ENCODE measurements at places on chromosomes 7 and 10.
A peak's percentile ranks its signal among the peaks of the same experiment; 100 is the strongest.

GRCh38 chr7:3232228-3232627 lies 68.8 kb upstream of the SDK1 start:
- DNase-seq: no peak

DNA sequence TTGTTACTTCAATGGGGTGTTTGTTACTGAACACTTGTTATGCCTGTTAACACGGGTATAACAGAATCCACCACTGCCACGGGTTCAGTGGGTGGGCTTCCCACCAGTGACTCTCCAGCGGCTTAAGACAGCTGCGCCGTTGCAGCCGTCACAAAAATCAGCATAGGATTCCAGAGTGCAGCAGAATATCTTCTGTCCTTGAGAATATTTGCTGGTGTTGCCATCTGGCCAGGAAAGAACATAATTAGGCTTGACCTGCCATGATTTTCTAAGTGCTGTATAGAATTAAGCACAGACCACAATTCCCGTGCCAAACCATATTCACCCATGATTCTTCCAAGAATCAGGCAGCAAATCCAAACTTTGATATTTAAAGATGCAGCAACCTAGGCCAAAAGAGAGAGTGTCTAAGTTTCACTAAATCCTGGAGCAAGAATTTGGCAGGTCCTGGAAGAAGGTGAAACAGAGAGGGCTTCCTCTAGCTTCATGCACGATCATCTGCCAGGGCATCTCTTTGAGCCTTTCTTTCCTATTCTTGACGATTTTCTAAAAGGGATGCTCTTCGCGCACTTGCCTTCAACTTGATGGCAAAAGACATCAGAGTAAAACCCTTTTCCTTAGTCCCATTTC lies 95.0 kb downstream of the FRMD4A start:
- DNase-seq: no peak

GRCh38 chr7:3206101-3206500 lies 95.0 kb upstream of the SDK1 start:
- no peak for DNase-seq

DNA sequence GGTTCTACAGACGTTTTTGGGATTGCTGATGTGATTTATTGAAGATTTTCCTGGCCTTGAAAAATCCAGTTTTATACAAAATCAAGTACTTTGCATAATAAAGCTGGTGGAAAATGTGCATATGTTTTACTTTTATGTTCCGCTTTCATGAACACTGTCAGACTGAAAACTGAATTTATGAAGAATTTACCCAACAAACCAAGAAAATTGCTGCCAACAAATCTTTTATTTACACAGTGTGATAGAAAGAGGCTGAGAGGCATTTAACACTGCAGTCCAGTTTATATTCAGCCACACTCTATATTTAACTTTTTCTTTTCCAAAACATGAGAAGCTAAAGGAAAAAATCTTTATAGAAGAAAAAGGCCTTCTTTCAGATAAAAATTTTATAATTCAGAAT lies 35.4 kb upstream of the RSU1 start:
- DNase-seq: no peak

- DNase-seq: no peak
Measured at GRCh38 chr7:48052748-48053147, 17.4 kb downstream of the C7orf57 start.

- peak; percentile 42 for DNase-seq
Measured at GRCh38 chr7:97064972-97065587, 40.4 kb upstream of the DLX5 start.

- DNase-seq: no peak
Measured at GRCh38 chr7:129370812-129371211, 63.4 kb upstream of the STRIP2 start.

DNA sequence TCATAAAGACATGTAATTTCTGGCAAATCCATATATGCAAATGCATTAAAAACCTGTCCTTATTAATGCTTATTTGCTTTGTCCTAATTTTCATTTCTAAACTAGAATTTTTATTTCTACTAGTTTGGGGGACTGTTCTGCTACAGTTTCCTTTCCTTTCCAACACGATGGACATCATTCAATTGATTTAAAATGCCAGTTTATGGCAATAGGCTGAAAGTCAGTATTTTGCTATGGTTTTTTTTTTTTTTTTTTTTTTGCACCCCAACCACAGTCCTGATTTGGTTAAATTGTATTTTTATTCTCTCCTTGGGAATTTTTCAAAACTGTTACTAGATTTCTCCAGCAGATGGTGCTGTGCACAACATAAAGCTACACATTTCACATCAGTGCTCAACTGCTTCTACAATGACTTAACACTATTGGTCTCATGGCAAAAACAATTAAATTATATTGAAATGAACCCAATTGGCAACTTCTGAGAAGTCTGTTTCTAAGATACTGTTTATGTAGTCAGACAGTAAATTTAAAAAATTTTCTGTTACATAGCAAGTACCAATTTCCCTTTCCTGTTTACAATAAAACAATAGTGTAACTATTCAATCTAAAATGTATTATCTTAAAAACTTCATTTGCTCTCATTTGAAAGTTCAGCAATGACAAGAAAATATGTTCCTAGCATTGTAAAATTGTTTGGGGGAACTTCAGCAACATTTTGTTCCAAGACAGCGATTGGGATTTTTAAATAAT lies 193.8 kb upstream of the CCDC6 start:
- DNase-seq: peak; percentile 19

- DNase-seq: peak; percentile 18
Measured at GRCh38 chr7:45000093-45001032, at the start of gene CCM2. TSS of gene CCM2 (plus strand) at chr7:45000201. CDS start at chr7:45000334, 133 bp downstream.

GRCh38 chr7:35646289-35647023 lies 48.5 kb downstream of the HERPUD2 start:
- no peak for DNase-seq

DNA sequence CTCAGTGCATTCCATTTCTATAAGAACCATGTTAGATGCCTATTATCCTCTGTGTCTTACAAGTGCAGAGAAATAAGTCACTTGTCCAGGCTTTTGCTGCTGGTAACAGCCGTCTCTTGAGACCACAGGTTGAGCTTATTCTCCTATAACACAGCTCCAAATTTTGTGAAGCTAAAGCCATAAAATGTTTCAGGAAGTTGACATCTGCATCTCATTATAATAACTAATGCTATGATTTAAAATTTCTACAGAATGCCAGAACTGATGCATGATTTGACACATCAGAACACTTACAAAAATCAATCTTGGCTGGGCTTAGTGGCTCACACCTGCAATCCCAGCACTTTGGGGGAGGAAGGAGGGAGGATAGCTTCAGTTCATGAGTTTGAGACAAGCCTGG lies 986.9 kb downstream of the TYW1 start:
- DNase-seq: no peak

DNA sequence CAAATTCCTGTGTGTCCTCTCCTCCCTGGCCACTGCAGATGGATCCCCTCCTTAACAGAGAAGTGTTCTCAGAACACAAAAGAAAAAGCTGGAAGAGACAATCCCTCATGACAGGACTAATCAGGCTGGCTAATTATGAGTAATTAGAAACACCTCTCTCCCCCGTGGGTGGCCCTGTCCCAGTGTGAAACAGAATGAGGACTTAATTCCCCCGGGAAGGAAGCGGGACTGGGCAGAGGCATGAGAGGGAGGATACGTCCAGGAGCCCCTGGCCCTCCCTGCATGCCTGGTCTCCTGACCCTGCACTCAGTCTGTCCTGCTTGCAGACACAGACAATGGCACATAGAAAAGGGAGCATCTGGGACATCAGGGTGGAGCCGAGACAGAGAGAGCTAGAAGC lies 7.6 kb upstream of the ADCYAP1R1 start:
- no peak for DNase-seq

GRCh38 chr10:73379064-73379748 lies 20.5 kb upstream of the CFAP70 start:
- DNase-seq: no peak

- DNase-seq: no peak
Measured at GRCh38 chr10:27564880-27565279, 60.8 kb downstream of the RAB18 start.

DNA sequence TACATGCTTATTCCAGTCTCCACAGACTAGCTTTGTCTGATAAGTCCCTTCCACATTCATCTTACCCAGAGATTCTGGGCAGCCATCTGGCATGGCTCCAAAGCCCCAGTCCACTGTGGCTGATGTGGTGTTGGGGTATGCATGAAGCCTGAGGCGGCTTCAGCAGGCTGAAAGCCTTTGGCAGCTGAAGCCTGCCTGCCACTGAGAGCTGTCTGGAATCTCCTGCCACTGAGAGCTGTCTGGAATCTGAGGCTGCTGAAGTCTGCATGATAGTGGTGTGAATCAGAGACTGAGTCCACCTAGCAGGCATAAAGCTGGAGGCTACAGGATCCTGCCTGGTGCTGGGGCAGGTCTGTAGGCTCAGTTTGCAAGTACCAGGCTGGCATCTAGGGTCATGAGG lies 87.1 kb downstream of the DYNC1I1 start:
- DNase-seq: no peak

DNA sequence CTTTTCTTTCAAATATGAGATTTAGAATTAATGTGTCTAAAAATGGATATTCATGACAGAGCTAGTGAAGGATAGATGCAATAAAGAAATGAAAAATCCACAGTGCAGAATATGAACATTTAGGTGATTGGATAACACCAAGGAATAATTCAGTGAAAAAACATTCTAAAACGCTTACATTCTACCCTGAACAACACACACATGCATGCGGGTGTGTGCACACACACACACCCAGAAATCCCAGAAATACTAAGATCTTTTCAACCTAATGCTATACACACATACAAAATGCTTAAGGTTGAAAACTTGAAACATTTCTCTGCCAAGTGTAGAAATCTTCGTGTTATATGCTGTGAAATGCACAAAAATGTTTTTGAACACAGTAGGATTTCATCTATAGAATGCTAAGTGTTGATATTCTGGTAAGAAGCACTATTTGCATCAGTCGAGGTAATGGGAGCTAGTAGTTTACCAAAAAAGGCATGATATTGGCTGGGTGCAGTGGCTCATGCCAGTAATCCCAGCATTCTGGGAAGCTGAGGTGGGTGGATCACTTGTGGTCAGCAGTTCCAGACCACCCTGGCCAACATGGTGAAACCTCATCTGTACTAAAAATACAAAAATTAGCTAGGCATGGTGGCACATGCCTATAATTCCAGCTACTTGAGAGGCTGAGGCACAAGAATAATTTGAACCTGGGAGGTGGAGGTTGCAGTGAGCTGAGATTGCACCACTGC lies 600.6 kb downstream of the PHTF2 start:
- no peak for DNase-seq

DNA sequence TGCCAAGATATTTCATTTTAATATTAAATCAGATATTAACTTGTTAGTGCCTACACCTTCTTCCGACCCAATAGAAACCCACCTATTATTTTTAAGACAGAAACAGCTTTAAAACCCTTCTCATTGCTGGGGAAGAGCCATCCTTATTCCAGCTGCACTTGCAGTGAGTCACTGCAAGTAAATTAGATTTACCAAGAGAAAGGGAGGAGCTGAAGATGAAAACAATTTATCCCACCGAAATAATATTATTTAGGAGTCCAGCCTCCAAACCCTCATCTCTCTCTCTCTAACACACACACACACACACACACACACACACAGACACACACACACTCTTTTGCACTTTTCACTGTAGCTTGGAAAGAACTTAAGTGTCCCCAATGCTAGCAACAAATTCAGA lies 26.9 kb downstream of the TWIST1 start:
- no peak for DNase-seq

DNA sequence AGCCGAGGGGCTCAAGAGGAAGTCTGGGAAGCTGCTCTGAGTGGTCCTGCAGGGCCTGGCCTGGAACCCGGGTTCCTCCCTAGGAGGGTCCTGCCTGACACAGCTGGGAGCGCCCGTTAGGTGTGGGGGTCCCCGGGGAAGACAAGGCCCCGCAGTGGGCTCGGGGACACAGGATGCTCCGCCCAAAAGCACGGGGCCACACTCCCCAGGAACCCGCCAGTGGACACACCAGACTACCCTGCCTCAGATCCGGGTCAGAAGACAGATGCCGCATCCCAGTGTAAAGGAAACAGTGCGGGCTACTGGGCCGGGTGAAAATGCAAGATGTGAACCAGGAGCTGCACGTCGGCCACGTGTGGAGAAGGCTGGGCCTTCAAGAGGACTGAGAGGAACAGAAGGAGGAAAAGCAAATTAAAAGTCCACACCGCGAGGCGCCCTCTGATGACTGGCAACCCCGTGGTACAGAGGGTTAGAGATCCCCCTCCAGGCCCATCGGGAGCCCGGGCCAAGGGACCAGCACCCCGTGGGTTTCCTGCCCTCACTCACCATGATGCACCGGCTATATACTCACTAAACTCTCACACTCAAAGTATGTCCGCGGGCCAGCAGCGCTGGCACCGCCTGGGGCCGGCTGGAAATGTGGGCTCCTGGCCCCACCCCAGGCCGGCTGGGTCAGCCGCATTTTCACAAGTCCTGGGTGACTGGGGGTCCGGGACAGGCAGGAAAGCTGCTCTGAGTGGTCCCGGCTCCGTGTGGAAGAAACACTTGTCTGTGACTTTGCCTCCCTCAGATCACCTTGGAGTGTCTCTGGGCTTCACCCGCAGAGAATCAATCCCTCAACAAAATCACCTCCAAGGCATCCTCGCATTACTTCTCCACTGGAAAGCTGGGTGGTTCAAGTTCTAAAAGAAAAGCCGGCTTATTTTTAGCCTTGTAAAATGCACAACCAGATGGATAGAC lies 6.1 kb downstream of the STK32C start:
- DNase-seq: no peak

GRCh38 chr10:5576780-5577624 lies 52.2 kb downstream of the CALML3 start:
- DNase-seq: no peak

GRCh38 chr10:63324495-63324854 lies 141.3 kb downstream of the JMJD1C start:
- DNase-seq: no peak

DNA sequence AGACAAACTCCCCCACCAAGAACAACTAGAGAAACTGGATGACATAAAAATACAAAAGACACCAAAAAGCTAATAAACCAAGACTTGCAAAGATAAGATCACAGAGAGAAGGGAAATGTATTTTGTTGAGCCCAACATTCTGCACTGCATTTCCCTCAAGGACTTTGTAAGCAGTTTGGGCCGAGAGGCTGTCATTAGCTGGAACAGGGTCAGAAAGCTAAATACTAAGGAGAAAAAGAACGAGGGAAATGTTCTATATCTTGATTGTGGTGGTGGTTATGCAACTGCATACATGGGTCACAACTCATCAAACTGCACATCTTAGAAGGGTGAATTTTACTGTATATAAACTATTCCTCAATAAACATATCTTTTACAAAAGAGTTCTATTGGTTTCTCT lies 315.0 kb downstream of the IPMK start:
- no peak for DNase-seq

- DNase-seq: no peak
Measured at GRCh38 chr7:5627745-5628547, 153.5 kb downstream of the RNF216 start.
